ENCODE measurements at places on chromosomes 16 and 17.

DNA sequence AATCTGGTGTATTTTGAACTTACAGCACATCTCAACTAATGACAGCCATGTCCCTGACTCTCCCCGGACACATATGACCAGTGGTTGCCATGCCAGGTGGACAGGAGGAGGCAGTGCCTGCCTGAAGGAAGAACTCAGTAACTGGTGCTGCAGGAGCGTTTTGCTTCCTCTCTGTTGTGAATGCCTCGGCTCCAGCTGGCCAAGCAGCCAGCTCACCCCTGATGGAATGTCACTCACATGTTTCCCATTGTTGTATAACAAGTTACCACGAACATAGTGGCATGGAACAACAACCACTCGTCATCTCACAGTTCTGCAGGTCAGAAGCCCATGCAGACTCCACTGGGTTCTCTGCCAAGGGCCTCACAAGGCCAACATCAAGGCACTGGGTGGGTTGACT lies 20.1 kb upstream of the IRF8 start:
- DNase-seq = no peak
- peaks cover 12% of the 10 kb centered on the region for H3K4me1 ChIP-seq
- H3K27me3 ChIP-seq = peaks cover 29% of the 10 kb centered on the region

GRCh38 chr16:52649870-52650269 lies 102.9 kb upstream of the TOX3 start:
- H3K27ac ChIP-seq = no peak overlapping the region
- H3K4me1 ChIP-seq = no peaks in the 10 kb centered on the region
- no peak overlapping the region for H3K4me3 ChIP-seq
- DNase-seq = no peak
- H3K27me3 ChIP-seq = no peaks in the 10 kb centered on the region

- H3K4me1 ChIP-seq = no peaks in the 10 kb centered on the region
- no peak overlapping the region for H3K27ac ChIP-seq
- H3K27me3 ChIP-seq = no peaks in the 10 kb centered on the region
- DNase-seq = no peak
- no peak overlapping the region for H3K4me3 ChIP-seq
These were observed 223.7 kb downstream of the ZNF423 start for GRCh38 chr16:49632086-49632794.

GRCh38 chr16:9340526-9341256 lies 249.2 kb downstream of the HAPSTR1 start:
- H3K36me3 ChIP-seq = no peaks in the 10 kb centered on the region
- H3K4me3 ChIP-seq = no peak overlapping the region
- H3K4me1 ChIP-seq = no peaks in the 10 kb centered on the region
- no peak overlapping the region for H3K27ac ChIP-seq
- no peaks in the 10 kb centered on the region for H3K27me3 ChIP-seq
- no peak for DNase-seq
